ENCODE measurements at places on chromosomes 6 and 20. TPM values are rescaled to one million over a fixed set of nuclear protein-coding genes. Genes with fewer than 3 reads are reported as not detected.

DNA sequence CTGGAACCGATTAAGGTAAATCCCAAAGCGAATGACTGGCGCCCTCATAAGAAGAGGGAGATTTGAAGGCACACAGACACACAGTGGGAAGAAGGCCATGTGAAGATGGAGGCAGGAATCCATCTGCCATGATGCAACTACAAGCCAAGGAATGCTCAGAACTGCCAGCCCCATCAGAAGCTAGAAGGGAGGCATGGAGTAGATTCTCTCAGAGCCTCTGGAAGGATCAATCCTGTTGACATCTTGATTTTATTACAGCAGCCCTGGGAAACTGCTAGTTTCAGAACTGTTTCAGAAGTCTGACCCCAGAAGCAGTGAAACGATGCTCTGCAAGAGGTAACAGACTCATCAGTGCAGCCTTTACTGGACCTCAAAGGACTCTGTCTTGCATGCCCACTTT is 103.5 kb upstream of the GPR6 start:
- no peak for DNase-seq

GRCh38 chr6:159836718-159837490 is 36.8 kb downstream of the PNLDC1 start:
- DNase-seq = no peak

DNA sequence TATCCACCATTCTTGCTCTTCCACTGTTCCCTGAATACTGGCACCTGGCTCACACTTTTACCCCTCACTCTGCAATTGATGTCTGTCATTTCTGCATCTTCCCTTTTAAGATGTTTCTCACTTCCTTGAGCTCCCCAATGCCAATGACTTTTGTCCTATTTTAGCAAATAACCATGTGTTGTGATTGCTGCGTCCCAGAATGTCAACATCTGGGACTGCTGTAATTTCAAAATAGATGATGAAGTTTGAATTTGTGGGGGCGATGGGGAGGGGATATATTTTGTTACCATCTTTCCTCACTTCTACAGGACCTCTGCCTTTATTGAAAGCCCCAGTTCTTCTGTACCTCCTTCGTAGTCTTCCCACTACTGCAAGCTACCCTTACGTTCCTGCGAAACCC is 40.0 kb upstream of the ADGRF5 start:
- DNase-seq = no peak

DNA sequence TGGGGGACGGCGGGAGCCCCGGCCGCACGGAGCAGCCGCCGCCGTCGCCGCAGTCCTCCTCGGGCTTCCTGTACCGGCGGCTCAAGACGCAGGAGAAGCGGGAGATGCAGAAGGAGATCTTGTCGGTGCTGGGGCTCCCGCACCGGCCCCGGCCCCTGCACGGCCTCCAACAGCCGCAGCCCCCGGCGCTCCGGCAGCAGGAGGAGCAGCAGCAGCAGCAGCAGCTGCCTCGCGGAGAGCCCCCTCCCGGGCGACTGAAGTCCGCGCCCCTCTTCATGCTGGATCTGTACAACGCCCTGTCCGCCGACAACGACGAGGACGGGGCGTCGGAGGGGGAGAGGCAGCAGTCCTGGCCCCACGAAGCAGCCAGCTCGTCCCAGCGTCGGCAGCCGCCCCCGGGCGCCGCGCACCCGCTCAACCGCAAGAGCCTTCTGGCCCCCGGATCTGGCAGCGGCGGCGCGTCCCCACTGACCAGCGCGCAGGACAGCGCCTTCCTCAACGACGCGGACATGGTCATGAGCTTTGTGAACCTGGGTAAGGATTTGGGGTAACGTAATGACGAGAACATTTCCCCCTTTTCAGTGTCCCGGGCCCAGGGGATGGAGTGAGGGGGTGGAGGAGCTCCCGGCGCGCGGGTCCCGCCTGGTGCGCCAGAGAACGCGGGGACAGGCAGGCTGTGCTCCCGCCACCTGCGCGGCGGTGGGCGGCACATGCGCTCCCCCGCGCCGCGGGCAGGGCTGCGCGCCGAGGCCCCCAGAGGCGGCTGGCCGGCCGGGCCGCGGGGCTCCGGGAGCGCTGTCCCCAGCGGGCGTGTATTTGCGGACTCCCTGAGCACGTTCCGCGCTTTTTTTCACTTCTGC is 1.4 kb downstream of the BMP6 start:
- no peak for DNase-seq

Gene SGK2
- total RNA-seq = 0.64 TPM

Gene STMND1
- not detected for total RNA-seq

Data from CD4-positive, alpha-beta T cell (primary cell).